ENCODE measurements at places on chromosomes 2 and 18.

GRCh38 chr2:203826704-203827103 is 40.9 kb upstream of the CTLA4 start:
- no peak for DNase-seq

- DNase-seq: no peak
Observed at GRCh38 chr18:35642802-35643201, 61.3 kb downstream of the GALNT1 start.

DNA sequence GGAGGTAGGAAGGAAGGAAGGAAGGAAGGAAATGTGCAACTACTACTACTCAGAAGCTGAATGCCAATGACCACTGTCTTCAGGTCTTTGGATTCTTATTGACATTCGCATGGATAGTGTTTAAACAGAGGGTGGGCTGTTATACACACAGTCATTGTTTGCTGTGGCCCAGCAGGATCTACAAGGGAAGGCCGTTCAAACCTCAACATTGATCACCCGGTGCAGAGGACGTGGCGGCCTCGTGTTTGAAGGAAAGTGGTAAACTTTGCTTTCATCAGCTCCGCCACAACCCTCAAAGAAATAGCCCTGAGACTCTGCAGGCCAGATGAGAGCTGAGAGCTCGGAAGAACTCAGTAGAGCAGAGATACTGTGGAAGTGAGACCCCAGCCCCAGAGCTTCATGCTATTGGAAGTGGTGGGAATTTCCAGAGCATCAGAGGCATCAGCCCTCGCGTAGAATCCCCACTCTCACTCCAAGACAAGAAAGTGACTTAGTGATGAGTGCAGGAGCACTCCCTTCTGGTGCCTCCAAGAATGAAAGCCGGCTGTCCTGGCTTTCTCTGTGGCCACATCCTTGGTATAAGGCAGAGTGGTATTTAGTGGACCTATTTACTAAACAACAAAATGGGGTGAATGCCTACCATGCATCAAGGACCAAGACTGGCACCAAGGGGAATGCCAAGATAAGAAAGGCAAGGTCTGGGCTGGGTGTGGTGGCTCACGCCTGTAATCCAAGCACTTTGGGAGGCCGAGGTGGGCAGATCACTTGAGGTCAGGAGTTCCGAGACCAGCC is 10.1 kb upstream of the ROCK2 start:
- no peak for DNase-seq

DNA sequence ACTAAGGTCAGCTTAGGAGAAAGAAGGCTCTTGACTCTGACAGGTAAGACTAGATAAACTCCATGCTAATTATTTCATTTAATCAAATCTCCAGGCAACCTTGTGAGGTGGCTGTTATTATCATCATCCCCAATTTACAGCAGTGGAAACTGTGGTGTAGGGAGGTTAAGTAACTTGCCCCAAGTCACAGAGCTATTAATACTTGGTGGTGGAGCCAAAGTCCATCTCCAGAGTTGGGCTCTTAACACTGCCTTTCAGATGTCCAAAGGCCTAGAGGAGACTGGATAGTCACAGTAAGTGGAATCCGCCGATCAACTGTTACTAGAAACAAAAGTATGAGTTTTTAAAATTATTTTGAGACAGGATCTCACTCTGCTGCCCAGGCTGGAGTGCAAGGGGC is 46.6 kb upstream of the SP3 start:
- no peak for DNase-seq

DNA sequence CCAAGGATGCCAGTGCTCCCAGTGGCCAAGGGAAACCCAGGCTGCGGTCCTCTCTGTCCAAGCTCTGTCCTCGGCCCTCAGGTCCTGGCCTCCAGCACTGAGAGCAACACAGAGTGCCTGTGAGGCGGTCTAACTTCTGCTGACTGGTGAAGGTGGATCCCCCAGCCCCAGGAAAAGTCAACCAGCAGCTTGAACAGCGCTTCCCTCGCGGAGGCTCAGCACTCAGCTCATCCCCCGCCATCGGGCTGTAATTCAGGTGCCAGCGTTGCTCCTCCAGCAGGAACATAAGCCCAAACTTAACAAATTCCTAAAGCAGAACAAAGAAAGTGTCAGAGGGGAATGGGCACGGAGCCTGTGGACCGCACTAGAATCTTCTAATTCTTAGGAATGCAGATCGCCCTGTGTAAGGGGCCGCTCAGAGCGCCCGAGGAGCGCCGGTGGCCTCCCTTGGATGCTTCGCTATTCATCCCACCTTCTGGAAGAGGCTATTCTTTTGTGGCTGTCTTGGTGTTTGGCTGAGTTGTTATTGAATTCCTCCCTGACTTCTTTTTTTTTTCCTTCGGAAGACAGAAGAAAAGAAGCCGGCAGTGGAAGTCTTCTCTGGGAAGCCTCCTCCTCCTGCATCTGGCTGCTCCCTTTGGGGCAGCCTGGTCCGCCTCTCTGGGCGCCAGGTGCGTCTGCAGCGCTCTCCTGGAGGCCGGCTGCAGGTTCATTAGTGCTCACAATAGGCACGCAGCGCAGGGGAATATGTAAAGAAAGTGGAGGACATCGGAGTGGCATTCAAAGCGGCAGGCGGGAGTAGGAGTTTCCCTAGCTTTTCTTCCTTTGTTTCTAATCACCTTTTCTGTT is 905.6 kb downstream of the TSN start:
- no peak for DNase-seq

- DNase-seq: no peak
Observed at GRCh38 chr2:141946016-141946415, 184.8 kb downstream of the LRP1B start.

DNA sequence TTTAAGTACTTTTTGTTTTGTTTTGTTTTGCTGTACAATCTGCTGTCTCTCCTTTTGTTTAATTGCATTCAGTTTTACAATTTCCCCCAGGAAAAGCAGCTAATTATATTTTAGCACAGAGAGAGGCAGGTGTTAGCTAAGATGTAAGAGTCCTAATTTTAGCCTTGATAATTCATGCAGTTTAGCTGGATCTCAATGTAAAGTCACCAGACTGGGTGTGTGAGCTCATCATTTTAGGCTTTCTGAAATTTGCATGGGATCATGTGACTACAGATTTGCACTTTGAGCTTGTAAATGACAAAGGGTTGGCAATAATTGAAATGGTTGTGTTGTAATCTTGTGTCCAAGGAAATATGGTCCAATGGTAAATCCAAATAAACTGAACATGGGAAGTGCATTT is 68.5 kb downstream of the ETAA1 start:
- no peak for DNase-seq

DNA sequence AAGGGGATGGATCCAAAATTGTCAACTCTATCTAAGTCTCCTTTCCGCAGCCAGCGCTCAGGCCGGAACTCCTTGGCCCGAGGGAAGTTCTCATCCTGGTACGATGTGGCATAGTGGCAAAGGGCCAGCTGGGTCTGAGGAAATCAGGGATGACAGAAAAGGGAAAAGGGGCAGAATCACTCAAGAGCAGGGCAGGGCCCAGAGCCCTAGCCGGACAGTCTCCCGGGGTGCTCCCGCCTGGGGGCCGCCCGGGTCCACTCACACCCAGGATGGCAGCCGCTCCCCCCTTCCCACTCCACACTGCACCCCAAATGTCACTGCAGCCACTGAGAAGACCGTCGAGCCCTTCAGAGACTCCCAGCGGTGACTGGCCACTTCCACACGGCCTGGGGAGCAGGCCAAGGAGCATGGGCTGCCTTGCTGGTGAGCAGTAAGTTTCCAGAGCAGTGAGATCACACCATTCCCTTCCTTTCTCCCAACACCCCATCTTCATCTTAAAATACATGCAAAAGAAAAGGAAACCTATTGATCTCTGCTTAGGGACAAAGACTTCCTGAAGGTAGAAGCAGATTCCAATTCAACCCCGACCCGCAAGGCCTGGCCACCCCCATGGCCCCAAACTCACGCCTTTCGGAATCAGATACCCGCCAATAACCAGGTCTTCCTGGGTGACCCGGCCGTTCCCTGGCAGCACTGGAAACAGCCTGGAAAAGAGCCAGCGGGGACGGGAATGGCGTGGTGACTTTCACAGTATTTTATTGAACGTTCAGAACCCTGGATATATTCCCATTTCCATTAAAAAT is 26.7 kb downstream of the CYP27C1 start:
- no peak for DNase-seq

GRCh38 chr18:75344161-75344560 is 83.3 kb downstream of the SMIM21 start:
- DNase-seq: no peak

Data from activated effector memory CD4-positive, alpha-beta T cell treated with anti-CD3 and anti-CD28 coated beads, Interleukin-2, amount 50 U/mL, for 16 hours (primary cell).